ENCODE measurements at places on chromosomes 7 and 10.
A peak's percentile ranks its signal among the peaks of the same experiment; 100 is the strongest.

DNA sequence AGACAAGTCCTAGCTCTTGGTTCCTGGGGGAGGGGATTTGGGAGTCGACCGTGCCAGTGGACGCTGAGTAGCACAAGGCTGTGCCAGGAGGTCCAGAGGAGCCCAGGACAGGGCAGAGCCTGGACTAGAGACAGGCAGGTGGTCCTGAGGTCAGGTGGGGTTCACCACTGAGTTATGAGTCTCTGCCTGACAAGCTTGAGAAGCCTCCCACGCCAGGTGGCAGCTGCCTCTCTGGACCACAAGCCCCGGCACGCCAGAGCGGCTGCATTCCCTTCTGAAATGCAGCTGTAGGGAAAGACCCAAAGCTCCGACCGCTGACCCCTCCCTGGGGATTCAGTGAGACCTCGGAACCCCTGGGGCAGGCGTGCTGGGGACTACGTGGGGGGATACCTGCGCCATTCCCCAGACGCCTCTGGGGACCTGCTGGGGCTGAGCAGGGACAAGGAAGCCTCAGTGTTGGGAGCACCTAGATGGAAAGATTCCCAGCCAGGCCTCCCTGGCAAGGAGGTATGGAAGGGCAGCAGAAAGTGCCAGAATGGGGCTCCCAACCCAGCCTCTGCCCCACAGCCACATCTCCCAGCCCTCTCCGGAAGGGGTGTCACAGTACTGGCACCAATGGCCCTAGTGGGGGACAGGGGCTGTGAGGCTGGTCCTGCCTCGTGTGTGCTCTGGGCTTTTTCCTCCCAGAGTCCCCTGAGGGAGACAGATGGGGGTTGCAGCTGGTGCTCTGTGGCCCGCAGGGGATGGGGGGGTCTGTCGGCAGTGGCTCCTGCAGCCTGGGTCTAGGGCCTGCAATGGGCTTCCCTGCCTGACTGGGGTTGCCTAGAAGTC, 29.0 kb downstream of the PDGFA start:
- no peak for DNase-seq

DNA sequence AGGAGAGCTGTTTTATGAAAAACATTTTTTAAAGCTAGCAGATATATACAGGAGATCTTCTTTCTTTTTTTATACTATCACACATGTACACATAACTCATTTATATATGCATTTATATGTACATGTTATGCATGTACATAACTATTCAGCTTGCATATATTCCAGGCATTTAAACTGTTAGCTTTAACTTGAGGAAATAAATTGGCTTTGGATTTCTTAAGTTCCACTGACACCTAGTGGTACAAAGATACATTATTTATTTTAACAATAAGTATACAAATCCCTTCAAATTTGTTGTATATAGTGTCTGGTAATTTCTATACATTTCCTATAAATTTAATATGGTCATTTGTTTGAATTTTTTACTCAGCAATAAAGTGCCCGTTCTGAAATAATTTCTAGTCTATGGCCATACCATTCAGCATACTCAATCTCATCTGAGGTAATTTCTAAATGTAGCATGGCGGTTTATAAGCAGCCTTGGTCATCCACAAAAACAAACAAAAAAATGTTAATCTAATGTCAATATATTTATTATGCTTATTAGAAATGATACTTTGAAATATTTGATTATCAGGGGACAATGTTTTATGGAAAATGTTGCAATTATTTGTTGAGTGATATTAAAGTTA, 11.6 kb downstream of the ZDHHC6 start:
- no peak for DNase-seq

DNA sequence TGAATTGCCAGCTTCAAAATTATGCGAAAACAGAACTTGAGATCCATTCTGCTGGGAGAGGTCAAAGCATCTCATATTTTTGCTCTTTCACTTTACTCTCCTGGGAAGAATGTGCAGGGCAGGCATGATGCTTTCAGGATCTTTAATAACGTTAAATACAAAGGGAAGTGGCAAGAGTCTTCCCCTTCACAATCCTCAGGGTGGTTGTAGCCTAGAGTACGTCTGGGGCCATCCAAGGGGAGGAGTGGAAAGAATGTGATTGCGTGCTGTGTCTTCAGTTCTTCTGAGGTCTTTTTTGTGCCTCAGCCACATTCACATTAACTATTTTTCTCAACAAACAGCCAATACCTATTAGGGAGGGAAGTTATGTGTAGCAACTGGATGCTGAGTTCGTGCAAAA, 207.3 kb downstream of the HGF start:
- DNase-seq: no peak

DNA sequence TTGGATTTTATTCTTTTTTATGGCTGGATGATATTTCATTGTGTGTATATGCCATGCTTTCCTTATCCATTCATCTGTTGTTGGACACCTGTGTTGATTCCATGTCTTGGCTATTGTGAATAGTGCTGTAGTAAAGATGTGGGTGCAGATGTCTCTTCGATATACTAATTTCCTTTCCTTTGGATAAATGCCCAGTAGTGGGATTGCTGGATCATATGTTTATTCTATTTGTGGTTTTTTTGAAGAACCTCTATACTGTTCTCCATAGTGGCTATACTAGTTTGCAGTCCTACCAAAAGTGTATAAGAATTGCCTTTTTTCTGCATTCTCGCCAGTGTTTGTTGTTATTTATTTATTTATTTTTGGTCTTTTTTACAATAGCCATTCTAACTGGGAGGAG, 159.8 kb downstream of the WNT2 start:
- DNase-seq: no peak

DNA sequence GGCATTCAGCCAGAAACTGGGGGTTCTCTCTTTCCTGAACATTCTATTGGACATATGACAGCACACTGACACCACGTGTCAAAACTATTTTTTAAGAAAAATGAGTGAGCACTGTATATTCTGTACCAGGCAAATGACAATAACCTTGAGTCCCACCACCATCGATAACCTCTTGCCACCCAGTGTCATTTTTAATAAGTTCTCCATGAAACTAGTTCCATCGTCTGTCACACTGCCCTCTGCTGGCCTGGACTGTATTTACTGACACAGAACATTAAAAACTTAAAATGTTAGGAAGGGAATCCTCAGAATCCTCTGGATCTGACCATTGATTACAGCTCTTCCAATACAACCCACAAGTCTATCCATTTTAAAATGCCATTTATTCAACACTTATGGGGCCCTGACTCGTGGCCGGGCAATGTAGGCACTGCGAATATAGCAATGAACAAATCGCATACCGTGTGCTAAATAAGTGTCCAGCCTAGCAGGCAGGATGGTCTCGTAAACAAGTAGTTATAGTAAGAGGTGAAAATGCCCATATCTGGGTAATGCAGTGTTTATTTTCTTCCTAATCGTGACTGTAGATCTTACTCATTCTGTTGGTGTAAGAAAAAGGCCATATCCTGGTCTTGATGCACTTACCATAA, 35.9 kb upstream of the CACNB2 start:
- DNase-seq: peak; percentile 49

GRCh38 chr10:4243651-4244050, 458.6 kb upstream of the KLF6 start:
- DNase-seq: no peak

DNA sequence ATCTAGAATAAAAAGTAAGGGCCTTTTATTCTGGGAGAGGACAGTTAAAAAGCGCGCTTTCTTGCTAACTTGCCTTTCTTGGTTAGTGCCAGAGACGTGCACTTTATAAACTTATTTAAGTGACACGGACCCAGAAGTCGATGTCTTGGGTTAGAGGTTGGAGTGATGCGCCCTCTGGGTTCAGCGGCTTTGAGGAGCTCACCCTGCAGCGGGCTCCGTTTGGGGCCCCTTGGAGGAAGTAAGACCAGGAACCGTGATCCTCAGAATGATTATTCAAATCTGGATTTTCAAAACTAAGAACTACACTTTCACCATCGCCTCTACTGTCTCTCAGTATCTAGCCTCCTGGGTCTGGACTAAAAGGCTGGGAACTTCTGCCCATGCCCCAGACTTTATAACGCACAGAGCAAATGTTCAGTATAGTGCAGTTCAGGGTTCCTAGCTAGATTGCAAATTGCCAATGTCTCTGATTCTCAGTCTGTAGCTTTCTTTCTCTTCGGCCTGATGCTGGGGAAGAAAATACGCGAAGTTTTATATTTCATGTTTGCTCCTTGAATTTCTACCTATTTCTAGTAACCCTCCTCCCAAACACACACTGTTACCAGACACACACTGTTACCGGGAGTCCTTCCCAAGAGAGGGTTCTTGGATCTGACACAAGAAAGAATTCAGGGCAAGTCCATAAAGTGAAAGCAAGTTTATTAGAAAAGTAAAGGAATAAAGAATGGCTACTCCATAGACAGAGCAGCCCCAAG, 18.6 kb upstream of the SMO start:
- no peak for DNase-seq

GRCh38 chr7:94400022-94400421, 5.3 kb downstream of the COL1A2 start:
- no peak for DNase-seq

DNA sequence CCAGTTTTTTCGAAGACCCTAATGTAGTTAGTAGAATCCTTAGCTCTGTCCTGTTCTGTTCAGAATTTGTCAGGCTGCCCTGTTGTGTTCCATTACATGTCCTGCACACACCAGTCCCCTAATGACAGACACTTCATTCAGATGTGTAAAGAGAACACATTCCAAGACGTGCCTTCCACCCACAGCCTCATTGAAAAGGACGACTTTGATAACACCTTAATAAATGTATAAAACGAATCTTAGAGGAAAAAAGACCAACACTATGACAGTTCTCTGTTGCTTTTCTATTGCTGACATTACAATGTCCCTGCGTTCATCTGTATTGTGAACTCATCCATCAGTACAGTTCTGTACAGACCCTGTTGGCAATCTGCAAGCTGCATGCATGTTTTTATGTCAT, 3.5 kb downstream of the LRRTM3 start:
- DNase-seq: no peak

GRCh38 chr7:22653951-22654350, 73.0 kb upstream of the IL6 start:
- no peak for DNase-seq

GRCh38 chr10:5291501-5292195, 73.1 kb upstream of the UCN3 start:
- no peak for DNase-seq

DNA sequence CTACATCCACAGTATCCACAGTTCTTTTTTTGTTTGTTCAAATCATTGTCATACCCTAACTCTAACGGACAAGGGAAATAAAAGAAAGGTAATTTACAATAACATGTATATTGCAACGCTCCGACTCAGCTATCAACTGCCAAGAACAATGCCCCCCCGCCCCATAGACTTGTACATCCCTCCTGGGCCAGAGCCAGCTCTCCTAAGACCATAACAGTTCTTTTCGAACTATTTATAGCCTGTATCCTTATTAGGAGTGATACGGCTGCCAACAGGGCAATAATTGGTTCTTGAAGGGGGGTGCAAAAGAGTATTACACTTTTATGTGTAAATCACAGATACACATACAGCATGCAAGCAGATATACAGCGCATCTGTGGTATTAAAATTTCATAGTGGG, 495.7 kb downstream of the GALNT17 start:
- no peak for DNase-seq

- DNase-seq: peak; percentile 31
These were observed 30.4 kb upstream of the GPR26 start for GRCh38 chr10:123635745-123636144.

- no peak for DNase-seq
These were observed 61.6 kb upstream of the GPR26 start for GRCh38 chr10:123604506-123604905.

- DNase-seq: no peak
These were observed 61.9 kb upstream of the EBF3 start for GRCh38 chr10:130025811-130026485.

- DNase-seq: no peak
These were observed 70.0 kb downstream of the AMPH start for GRCh38 chr7:38561166-38561565.

DNA sequence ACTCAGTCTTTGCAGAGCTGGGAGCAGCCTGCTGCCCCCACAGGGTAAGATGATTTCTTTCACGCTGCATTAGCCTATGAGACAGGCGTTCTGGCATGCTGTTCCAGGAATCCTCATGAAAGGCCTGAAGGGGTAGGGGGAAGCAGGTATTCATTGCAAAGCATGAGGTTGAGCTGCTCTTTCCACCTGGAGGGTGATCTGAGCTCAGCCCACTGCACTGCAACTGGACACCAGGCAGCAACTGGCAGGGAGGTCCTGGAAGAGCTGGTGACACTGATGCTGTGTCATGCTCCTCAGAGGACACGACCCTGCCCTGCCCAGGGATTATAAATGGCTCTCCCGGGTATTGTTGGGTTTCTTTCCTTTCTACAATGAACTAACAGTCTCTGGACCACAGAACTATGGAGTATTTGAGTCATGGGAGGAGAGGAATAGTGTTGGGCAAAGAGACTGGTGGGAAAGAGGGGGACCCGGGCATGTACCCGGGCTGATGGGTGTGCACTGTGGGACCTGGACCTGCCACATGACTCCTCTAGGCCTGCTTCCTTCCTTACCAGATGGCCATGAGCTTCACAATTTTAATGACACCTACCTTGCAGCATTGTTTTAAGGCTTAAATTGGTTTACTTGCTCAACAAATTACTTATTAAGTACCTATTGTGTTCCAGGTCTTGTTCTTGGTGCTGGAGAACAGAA, 24.3 kb downstream of the SLC25A28 start:
- no peak for DNase-seq

- no peak for DNase-seq
These were observed 878 bp downstream of the GLRX3 start for GRCh38 chr10:130137090-130137448.

- DNase-seq: no peak
These were observed 3.1 kb downstream of the CADPS2 start for GRCh38 chr7:122883049-122883680.

GRCh38 chr7:150751702-150752101, 14.5 kb downstream of the GIMAP5 start:
- no peak for DNase-seq

DNA sequence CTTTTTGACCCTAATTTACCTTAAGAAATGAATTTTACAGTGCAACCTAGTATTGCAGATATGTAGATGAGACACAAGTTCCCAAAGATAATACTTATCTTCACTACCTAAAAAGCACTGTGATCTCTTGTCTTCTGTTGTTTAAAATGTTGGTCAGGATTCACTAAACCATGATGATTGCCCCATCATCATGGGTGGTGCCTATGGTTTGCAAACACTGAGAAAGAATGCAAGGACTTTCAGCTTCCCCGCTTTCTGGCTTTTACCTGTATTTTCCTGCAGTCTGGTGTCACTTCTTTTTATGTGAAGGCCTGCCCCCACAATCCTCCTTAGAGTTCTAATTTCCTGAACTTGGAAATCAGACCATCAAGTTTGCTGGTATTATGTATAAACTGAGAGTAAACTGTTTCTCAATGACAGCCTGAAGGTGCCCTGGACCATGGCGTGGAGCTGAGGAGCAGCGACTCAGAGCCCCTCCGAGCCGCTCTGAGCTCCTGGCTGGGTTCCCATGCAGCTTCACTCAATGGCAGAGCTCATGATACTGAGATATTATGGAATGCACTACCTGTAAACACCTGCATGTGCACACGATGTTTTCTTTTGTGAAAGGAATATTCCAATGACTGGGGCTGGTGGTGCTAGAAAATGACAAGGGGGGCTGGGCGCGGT, 118.4 kb upstream of the EFCAB10 start:
- DNase-seq: no peak

- DNase-seq: no peak
These were observed 98.9 kb downstream of the WDR11 start for GRCh38 chr10:120950051-120950561.

GRCh38 chr10:80480852-80481251, 26.7 kb downstream of the TSPAN14 start:
- DNase-seq: no peak

- no peak for DNase-seq
These were observed 489.2 kb upstream of the KCND2 start for GRCh38 chr7:119783799-119784198.

Measured in ureter (tissue), 1 donor.